Natural killer cell treated with Interleukin-12 subunit alpha and Interleukin-12 subunit beta and Interleukin-15 and Interleukin-18, amount 100 ng/mL, for 72 hours (primary cell): ENCODE measurements at places on chromosomes 7 and 10. TPM values are rescaled to one million over a fixed set of nuclear protein-coding genes. Genes with fewer than 3 reads are reported as not detected.

GRCh38 chr10:59285848-59286247 is 76.5 kb downstream of the FAM13C start:
- no peak for DNase-seq

- no peak for DNase-seq
Measured at GRCh38 chr7:149414745-149415390, 46.0 kb downstream of the ZNF777 start.

Gene PIP
- total RNA-seq = not detected

GRCh38 chr10:86224354-86225102 is 142.1 kb downstream of the GRID1 start:
- no peak for DNase-seq

- peak; percentile 77 for DNase-seq
Measured at GRCh38 chr7:50610521-50611277, 45.5 kb upstream of the DDC start.

GRCh38 chr7:73652541-73652949 is 15.1 kb upstream of the VPS37D start:
- no peak for DNase-seq

DNA sequence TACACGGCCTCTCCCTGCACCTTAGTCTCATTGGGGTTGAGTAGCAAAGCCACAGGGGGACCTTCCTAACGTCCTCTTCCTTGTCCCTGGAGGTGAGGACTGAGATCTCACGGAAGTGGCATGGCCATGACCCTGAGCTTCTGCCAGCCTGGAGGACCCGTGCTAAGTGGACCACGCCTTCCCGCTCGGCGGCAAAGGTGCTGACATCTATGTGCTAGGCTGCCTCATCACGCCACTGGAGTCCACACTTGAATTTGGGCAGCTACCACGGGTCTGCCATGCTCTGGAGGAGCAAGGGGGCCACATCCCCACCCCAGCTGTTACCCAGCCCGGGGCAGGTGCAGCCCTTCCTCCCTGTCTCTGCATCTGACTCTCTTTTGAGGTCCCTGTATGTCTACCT is 15.3 kb downstream of the GHRHR start:
- DNase-seq = no peak

DNA sequence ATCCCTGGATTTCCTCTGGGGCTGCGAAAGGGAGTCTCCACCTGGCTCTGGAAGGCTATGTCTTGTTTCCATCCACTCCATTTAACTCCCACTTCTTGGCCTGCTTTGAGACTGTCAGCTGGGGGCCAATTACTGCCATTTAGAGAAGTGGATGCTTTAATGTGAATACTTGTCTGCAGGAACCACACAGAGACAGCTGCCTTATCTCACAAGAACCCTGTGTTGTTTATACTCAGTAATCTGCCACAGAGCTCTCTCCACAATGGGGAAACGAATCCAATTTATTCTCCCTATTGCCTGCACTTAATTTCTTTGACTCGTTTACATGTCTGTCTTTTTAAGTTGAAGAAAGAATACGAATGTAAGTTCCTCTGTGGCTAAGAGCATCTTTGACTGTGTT is 787.0 kb upstream of the C7orf33 start:
- DNase-seq = no peak

DNA sequence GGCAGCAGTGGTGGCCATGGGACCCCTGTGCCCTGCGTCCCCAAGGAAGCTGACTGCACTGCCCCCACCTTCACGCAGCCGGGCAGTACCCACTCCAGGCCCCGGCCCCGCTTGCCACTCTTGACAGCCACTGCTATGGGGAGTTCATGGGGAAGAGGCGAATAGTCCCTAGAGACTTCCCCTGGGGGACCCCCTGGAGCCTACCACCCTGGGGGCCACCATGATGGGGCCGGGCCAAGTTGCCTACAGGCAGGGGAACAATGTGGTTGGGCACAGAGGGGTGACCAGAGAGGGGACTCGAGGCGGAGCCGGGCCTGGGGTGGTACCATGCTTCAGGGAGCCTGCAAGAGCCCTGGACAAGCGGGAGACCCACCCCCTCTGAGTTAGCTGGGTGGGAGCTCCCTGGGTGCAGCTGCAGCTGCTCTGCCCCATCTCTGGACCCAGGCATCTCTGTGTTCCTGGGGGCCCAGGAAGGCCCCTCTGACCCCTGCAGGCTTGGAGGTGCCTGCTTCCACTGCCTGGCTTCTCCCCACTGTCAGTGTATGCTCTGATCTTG is 567.6 kb downstream of the GRM8 start:
- DNase-seq = no peak

Gene TMEM140
- total RNA-seq = 17.4 TPM

- DNase-seq = peak; percentile 60
Measured at GRCh38 chr7:949021-949934, 5.2 kb downstream of the ADAP1 start.

Gene TMEM139
- total RNA-seq = not detected

DNA sequence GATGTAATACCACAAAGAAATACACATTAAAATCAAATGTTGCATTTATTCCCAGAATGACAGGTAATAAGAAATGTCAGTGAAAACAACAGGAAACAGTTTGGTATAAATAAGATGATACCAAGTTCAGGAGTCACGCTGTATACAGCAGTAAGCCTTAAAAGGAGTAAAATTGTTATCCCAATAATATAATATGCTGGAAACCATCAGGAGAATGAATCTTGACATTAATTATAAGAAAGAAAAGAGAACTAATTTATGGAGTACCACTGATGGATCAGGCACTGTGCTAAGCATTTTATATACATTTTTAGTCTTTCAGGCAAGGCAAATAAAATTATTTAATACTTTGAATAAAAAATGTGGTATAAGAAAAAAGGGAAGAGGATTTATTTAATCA is 27.6 kb downstream of the PRKAR2B start:
- no peak for DNase-seq

Gene PTF1A
- not detected for total RNA-seq

DNA sequence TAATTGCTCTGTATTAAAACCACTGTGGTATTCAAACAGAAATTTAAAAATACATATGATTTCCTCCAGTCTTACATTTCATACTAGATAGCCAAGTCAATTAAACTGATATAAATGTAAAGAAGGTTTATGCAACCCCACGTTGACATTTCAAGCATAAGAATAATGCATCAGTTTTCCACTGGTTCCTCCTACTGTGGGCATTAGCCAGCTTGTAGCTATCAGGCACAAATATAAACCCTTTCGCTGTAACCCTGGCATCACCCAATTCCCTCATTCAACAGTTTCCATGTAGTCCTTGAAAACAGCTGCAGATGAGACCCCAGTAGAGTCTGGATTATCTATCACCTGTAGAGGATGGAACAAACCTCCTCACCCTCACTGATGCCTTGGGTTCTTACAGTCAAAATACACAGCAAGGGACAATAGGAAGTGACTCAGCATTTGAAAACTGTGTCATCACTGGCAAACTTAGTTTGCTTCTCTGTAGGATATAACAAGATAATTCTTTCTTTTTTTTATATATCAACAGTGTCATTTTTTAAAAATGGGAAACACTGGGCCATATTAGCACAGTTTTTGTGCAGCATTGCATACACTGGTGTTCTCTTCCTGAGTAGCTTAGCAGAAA is 113.0 kb downstream of the PDE1C start:
- no peak for DNase-seq

- DNase-seq = no peak
Measured at GRCh38 chr7:82141427-82141826, 302.1 kb downstream of the CACNA2D1 start.

Gene PAPOLB
- total RNA-seq = not detected

Gene CCDC7
- 14.1 TPM for total RNA-seq

GRCh38 chr10:15300145-15300544 is 70.9 kb downstream of the FAM171A1 start:
- DNase-seq = no peak

DNA sequence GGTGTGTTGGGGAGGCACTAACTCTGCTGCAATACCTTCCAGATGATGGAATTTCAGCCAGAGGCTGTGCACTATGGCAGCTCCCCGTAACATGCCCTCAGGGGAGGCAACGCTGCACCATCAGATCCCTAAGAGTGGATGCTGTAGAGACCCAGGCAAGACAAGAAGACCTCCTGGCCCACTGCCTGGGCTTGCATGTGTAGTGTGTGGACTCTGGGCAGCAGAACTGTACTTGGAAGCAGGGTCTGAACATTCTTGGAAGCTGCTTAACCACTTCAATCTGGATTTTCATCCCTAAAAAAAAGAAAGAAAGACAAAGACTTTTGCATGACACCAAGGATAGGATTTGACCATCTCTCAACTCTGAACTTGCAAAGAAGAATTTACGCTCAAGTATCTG is 297.5 kb upstream of the NRP1 start:
- DNase-seq = no peak

DNA sequence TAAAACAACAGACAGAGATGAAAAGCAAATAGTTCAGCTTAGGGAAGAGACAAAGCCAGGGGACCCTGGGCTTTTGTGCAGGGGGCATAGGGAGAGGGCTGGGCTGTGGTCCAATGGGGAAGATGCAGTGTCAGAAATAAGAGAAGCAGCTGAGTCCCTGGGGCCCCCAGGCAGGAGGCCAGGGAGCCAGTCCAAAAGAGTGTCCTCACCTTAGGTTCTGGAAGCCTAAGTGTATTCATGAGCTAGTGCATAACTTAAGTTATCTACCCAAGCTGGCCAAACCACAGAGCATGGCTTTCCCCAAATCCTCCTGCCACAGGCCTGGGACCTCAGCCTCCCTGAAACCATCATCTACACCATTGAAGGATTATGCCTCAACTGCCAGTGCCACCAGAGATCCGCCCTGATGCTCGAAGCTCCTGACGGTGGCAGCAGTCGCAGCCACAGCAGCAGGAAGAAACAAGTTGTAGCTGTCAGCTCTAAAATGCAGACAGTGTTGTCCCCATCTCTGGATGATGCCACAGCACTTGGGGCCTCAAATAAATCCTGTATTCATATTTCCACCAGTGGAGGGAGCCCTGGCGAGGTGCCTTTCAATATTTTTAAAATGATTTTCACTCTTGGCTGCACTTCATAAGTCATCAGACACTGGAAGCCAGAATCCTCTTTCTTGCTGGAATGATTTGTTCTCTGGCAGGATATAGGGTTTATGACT is 574.6 kb downstream of the GRID1 start:
- no peak for DNase-seq

GRCh38 chr10:27998178-27998953 is 513 bp downstream of the ODAD2 start:
- no peak for DNase-seq

- DNase-seq = no peak
Measured at GRCh38 chr10:81019029-81019890, 481.6 kb downstream of the SH2D4B start.

- DNase-seq = no peak
Measured at GRCh38 chr10:116241642-116242410, 31.2 kb downstream of the GFRA1 start.

DNA sequence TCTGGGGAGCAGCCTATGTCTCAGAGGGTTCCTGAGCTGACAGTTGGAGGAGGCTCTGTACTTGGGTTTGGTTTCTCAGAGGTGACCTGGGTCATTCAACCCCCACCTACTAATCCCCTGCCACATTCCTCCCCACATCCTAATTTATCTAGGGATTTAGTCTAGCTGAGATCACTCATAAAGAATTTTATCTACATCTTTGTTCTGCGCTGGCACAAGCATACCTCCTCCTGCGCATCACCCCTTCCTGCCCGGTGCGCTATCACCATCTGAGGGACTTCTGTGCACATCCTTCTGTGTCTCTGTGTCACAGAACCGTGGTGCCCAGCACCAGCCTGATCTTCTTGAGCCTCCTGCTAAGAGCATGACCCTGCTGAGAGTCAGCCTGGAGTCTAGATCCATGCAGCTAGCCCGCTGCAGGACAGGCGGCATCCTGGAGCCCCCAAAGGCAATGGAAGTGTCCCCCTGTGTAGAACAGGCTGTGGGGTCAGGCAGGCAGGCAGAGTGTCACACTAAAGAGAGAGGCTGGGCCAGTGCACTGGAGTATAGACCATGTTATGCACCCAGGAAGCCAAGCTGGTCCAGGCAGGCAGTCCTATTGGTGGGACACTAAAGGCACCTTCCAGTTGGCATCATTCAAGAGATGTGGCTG is 63.6 kb downstream of the ARHGAP22 start:
- DNase-seq = no peak

Gene TRIM50
- not detected for total RNA-seq

DNA sequence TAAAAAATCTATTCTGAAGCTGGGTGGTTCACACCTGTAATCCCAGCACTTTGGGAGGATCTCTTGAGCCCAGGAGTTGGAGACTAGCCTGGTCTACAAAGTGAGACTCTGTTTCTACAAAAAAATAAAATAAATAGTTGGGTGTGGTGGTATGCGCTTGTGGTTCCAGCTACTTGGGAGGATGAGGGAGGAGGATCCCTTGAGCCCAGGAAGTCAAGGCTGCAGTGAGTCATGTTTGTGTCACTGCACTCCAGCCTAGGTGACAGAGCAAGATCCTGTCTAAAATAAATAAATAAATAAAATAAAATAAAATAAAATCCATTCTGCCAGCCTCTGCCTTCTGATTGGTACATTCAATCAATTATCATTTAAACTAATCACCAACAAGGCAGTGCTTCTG is 17.5 kb downstream of the ZNF33A start:
- DNase-seq = no peak
